ENCODE measurements at places on chromosomes 13 and 19.
A peak's percentile ranks its signal among the peaks of the same experiment; 100 is the strongest.

DNA sequence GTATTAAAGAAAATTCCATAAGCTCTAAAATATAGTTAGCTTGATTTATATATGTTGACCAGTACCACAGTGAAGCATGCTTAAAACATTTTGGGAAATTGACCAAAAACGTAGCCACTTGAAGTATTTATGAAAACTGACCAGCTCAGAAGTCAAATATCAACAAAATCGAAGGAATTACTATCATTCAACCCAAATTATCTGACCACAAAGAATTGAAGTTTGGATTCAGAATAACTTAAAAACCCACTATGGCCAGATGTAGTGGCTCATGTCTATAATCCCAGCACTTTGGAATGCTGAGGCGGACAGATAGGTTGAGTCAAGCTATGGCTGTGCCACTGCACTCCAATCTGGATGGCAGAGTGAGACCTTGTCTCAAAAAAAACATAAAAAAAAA lies 31.9 kb downstream of the GPALPP1 start:
- DNase-seq: no peak

GRCh38 chr13:106774621-106775020 lies 206.7 kb upstream of the ARGLU1 start:
- no peak for DNase-seq

GRCh38 chr13:49240017-49240416 lies 7.7 kb upstream of the CDADC1 start:
- DNase-seq: no peak

- no peak for DNase-seq
These were observed 272.6 kb downstream of the EFNB2 start for GRCh38 chr13:106262886-106263285.

DNA sequence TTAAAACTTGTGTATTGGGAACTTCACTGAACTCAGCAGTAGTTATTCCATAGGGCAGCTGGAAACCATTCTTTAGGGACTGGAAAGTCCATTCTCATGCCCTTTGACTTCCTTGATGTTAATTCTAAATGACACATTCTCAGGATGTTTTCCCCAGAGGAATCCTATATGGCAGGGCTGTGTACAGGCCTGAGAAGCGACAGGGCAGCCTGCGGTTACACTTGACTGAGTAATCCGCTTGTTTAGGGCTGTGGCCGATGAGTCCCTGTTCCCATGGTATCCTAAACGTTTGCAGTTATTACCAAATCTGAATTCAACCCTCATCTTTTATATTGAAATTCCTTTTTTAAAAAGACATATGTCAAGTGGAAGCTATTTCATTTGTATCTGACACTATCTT lies 83.5 kb downstream of the COL4A2 start:
- no peak for DNase-seq

GRCh38 chr13:31027136-31027535 lies 94.7 kb downstream of the TEX26 start:
- DNase-seq: no peak

GRCh38 chr19:16261584-16262368 lies 62.9 kb upstream of the KLF2 start:
- no peak for DNase-seq

DNA sequence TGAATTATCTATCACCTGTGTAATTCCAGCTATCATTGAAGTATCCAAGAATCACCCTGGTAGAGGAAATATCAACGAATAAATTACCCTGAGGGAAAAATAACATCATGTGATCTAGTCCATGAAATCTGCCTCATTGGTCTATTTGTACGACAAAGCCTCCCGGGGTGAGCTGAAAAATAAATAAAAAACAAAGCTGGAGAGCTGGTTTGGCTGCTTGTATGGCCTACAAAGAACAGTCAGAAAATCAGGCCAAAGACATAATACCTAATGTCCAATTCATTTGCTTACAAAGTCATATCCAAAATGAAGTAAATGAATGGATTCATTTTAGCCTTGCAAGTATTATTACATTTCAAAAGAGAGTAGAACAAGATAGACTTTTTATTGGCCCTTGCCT lies 449.9 kb downstream of the KLF12 start:
- DNase-seq: no peak

- DNase-seq: no peak
These were observed 31.3 kb downstream of the LTBP4 start for GRCh38 chr19:40632311-40633036.

DNA sequence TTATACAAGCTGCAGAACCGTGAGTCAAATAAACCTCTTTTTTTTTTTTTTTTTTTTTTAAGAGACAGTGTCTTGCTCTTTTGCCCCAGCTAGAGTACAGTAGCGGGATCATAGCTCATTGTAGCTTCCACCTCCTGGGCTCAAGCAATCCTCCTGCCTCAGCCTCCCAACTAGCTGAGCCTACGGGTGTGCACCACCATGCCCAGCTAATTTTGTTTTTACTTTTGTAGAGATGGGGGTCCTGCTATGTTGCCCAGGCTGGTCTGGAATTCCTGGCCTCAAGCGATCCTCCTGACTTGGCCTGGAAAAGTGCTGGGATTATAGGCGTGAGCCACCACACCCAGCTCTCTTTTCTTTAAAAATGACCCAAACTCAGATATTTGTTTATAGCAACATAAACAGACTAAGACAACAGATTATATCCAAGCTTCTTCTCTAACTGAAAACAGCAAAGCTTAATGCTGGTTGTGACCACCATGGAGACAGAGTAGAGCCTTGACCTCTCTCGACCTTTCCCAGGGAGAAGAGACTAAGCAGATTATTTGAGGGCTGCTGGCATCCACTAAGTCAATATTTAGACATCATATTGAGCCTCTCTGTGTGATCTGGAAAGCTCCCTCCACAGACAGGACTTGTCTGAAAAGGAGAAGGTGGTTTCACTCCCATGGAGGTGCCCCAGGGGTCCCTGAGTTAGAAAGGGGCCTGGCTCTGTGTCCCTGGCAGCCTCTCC lies 150.0 kb downstream of the KCTD15 start:
- no peak for DNase-seq

GRCh38 chr13:63184693-63185092 lies 1769.0 kb upstream of the PCDH20 start:
- no peak for DNase-seq

GRCh38 chr13:39820606-39821005 lies 165.1 kb downstream of the COG6 start:
- no peak for DNase-seq

DNA sequence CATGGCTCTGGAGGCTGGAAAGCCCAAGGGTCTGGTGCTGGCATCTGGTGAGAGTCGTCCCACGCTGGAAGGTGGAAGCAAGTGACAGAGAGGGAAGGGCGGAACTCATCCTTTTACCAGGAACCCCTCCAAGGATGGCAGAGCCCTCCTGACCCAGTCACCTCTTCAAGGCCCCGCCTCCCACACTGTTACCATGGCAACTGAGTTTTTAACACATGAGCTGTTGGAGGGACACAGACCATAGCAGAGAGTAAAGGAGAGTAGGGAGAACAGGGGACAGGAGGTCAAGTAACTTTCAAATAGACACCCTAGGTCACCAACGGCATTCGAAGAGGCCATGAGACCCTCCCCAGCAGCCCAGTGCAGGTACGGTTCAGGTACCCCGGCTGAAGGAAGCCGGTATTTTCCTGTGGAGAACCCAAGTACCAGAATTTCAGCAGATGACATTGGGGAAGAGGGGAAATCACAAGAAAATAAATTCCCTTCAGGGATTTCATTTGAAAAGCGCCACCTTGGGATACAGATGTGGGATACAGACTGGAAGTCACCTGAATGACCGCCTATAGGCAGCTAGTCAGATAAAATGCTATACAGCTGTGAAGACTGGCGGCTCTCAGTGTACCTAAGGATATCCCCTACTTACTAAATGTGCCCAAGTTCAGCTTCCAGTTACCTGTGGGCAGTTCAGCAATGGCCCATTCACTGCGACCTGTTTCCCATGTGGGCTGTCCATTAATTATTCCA lies 8.0 kb downstream of the IL17D start:
- DNase-seq: no peak

- DNase-seq: no peak
These were observed 34.5 kb upstream of the FAM216B start for GRCh38 chr13:42746866-42747265.

- DNase-seq: no peak
These were observed 122.5 kb downstream of the CDK8 start for GRCh38 chr13:26376430-26376829.

GRCh38 chr13:41678249-41678648 lies 220.9 kb downstream of the RGCC start:
- DNase-seq: no peak

DNA sequence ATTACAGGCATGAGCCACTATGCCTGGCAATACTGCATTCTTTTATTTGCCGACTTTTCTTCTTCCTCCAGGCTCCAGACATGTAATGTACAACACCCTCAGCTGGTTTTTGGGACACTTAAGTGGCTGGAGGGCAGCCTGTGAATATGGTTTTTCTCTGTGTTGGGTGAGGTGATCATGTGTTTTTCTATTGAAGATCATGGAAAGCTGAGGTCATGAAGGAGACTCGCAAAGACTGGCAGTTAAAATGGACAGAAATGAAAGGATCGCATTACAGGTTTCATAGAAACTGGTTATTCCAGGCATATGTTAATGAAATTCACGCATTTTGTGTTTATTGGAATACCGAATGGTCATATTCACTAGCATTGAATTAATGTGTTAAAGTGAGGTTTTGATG lies 85.2 kb upstream of the RNF113B start:
- no peak for DNase-seq

DNA sequence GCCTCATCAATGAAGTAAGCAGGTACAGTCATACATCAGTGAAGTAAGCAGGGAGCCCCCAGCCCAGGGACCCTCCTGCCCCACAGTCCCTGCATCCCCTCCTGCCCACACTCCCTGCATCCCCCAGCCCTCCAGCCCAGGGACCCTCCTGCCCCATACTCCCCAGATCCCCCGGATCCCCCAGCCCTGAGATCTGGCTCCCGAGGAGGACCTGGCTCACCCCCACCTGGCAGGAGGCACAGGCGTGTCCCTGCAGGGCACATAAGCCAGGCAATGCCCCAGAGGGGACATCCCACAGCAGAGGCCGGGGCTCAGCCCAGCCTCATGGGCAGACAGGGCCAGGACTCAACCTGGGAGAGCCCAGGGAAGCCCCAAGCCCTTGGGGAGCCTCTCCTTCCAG lies 53.6 kb upstream of the TPM4 start:
- DNase-seq: no peak

DNA sequence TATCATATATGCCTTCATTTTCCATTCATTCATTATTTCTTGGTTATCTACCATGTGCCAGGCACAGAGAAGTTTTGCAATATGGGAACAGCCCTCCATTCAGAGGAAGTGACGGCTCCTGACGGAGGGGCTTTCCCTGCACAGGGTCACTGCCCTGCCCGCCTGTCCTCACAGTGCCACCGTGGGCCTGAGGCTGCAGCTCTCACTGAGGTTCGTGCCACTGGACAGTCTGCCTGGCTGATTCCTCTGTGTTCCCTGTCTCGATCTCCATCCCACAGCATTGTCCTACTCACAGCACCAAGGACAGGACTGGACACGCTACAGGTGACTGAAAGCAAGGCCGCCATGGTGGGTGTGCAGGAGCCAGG lies 92.7 kb downstream of the TSHZ3 start:
- no peak for DNase-seq

GRCh38 chr13:105428811-105429210 lies 1106.7 kb downstream of the EFNB2 start:
- DNase-seq: no peak

GRCh38 chr19:17097593-17098126 lies 22.1 kb downstream of the MYO9B start:
- no peak for DNase-seq

DNA sequence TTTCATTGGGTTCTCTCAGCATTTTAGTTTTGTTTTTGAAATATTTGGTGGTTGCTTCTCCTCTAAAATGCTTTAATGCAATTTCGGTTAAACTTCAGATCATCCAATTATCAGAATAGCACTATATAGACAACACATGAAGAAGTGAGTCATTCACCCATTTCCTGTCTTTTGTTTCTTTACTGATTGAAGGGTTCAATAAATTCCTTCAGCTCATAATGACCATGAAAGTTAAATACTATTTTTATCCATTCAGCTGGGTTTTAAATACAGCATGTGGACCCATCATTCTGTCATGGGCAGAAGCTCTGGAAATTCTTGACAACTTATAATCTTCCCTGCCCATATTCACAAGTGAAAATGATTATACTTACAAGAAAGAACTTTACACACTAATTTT lies 187.2 kb downstream of the ITGBL1 start:
- DNase-seq: no peak

- no peak for DNase-seq
These were observed 33.4 kb downstream of the CRTC1 start for GRCh38 chr19:18716857-18717256.

DNA sequence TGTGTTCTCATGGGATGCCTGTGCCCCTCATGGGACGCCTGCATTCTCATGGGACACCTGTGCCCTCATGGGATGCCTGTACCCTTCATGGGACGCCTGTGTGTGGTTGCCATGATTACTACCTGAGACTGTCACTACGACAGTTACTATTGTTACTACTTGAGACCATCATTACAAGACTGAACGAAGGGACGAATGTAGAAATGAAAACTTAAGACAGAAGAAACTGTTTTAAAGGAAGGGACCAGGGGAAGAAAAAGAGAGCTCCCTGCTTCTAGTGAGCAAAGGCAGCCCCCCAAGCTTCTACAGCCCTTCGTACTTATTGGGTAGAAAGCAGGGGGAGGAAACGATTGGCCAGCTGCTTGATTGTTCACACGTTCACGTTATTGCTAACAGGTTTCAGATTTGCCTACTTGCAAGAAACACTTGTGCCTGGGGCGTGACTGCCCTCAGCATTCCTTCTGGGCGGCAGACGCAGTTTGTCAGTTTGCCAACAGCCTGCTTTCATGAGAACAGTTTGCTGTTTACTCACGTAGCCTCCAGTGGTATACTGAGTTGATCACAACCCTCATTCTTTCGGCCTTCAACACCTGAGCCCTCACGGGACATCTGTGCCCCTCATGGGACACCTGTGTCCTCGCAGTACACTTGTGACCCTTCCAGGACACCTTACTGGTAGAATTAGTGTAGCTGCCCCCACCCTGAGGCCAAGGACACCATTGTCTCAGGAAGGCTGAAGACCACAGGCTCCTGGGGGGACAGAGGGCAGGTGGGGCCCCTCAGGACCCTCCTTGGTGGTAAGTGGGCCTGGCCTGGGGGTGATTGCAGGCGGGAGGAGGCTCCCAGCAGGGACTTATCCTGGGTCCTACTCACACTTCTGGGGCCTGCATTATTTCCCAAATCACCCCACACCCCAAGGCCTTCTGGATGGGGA lies 2.5 kb upstream of the S1PR4 start:
- DNase-seq: no peak

GRCh38 chr19:3722443-3723109 lies 14.4 kb downstream of the TJP3 start:
- no peak for DNase-seq

GRCh38 chr19:39413272-39413910 lies 922 bp downstream of the PLEKHG2 start:
- no peak for DNase-seq

- DNase-seq: peak; percentile 86
These were observed at the start of gene FARSA for GRCh38 chr19:12933287-12934072. FARSA (minus strand) TSS chr19:12933711; CDS start chr19:12933696, 15 bp downstream.

GRCh38 chr19:51448411-51449016 lies 9.7 kb downstream of the SIGLEC8 start:
- DNase-seq: peak; percentile 59

- DNase-seq: no peak
These were observed 6.4 kb upstream of the EPHX3 start for GRCh38 chr19:15238639-15239155.

GRCh38 chr19:31233295-31233800 lies 115.9 kb downstream of the TSHZ3 start:
- no peak for DNase-seq

- no peak for DNase-seq
These were observed 13.6 kb upstream of the ZNF611 start for GRCh38 chr19:52748336-52748950.

- no peak for DNase-seq
These were observed 34.4 kb upstream of the NANOS3 start for GRCh38 chr19:13842291-13843103.

GRCh38 chr13:30153545-30154426 lies 153.6 kb downstream of the KATNAL1 start:
- no peak for DNase-seq

Measured in stimulated activated CD4-positive, alpha-beta T cell treated with anti-CD3 and anti-CD28 coated beads, Interleukin-12 subunit alpha, Interleukin-12 subunit beta, amount 100 ng/mL, for 24 hours (primary cell).